NCI-H774 (cell line): ENCODE measurements at places on chromosomes 4 and X.

GRCh38 chrX:1274786-1275185 is 6.2 kb downstream of the CSF2RA start:
- no peak for DNase-seq

GRCh38 chr4:112403101-112403945 is 106.2 kb downstream of the ALPK1 start:
- DNase-seq: no peak

DNA sequence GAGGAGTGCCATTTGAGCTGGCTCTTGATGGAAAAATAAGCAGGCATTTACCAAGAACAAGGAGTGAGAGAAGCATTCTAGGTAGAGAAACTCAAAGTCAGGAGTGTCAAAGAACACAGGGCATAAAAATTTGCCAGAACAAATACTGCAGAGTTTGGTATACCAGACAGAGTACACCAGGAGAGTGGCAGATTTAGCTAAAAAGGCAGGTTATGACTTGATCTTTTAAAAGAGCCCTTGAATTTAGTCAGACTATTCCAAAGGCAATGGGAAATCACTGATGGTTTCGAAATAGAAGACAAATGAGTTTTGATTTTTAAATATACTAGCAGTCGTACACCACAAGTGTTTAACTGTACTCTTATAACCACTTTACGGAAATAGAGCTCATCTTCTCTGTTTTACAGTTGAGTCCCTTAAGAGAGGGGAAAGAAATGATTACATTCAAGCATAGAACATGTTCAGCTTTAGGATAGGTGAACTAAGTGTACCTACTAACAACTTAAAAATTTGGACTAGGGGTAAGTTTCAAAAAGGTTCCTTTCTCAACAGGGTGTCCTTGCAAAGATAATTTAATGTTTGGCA is 10.2 kb downstream of the UBE2D3 start:
- no peak for DNase-seq

- no peak for DNase-seq
Observed at GRCh38 chrX:88982933-88983332, 235.9 kb downstream of the CPXCR1 start.

- no peak for DNase-seq
Observed at GRCh38 chrX:150870029-150870428, 28.4 kb downstream of the CD99L2 start.

DNA sequence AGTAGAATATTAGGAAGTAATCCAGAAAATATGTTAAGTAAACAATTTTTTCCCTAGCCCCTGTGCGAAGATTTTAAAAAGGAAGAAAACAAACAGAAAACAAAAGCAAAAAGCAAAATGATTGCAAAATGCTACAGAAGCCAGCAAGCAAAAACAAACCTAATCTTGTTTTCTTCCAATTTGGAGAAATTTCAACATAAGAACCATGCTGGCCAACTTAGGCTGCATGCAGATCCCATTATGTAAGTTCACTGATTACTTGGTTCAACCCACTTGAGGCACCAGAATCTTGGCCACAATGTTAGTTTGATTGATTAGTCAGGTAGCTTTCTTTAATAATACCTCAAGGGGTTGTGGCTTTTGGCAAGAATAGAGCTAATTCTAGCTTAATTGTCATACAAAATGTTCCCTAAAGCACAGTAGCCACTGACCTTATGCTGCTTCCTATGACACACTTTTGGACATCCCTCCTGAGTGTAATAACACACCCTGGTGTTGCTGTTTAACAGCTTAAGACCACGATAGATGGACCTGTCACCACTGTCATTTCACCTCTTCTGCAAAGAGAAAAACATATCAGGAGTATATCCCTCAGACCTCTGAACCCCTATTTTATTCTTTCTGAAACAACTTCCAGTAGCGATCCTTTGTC is 2342.1 kb downstream of the PCDH7 start:
- DNase-seq: no peak
